HepG2 (cell line): ENCODE measurements at places on chromosomes 6 and 20. TPM values are rescaled to one million over a fixed set of nuclear protein-coding genes. Genes with fewer than 3 reads are reported as not detected.

The BMP5 gene
- total RNA-seq: not detected in 2 replicates

The BEND6 gene
- 0.20 and 0.25 TPM in 2 replicates for total RNA-seq

The NAPB gene
- total RNA-seq: 9.5 and 15.2 TPM in 2 replicates

The TUBE1 gene
- 20.8 and 22.6 TPM in 2 replicates for total RNA-seq

The BPIFB4 gene
- not detected in 2 replicates for total RNA-seq

The RIPOR2 gene
- 0.02 and 0.06 TPM in 2 replicates for total RNA-seq

The SOX4 gene
- 3.4 and 3.5 TPM in 2 replicates for total RNA-seq

The OLIG3 gene
- not detected in 2 replicates for total RNA-seq

The DEFB119 gene
- not detected in 2 replicates for total RNA-seq

The ECHDC1 gene
- total RNA-seq: 98.1 and 143 TPM in 2 replicates

The PI16 gene
- not detected in 2 replicates for total RNA-seq

The RMND1 gene
- 72.5 and 75.6 TPM in 2 replicates for total RNA-seq

The CEP43 gene
- total RNA-seq: 73.9 and 88.4 TPM in 2 replicates

The LZTS3 gene
- 7.4 and 10.1 TPM in 2 replicates for total RNA-seq

The IL17F gene
- total RNA-seq: not detected in 2 replicates

The SRMS gene
- not detected in 2 replicates for total RNA-seq

The CGAS gene
- 0.07 TPM in 1 of 2 replicates, not detected in the other for total RNA-seq

The GPLD1 gene
- total RNA-seq: 6.4 and 7.6 TPM in 2 replicates

The DEFB124 gene
- not detected in 2 replicates for total RNA-seq

The HLA-DOA gene
- total RNA-seq: 0.07 and 0.09 TPM in 2 replicates

The TMEM217 gene
- total RNA-seq: 1.6 and 3.4 TPM in 2 replicates

The PDE10A gene
- not detected in 2 replicates for total RNA-seq

The HMGCLL1 gene
- total RNA-seq: not detected in 2 replicates

The TPBG gene
- 0.39 and 0.75 TPM in 2 replicates for total RNA-seq

The SLC17A3 gene
- 0.09 TPM in 1 of 2 replicates, not detected in the other for total RNA-seq

The ADGRB3 gene
- not detected in 2 replicates for total RNA-seq

The MTO1 gene
- 31.9 and 45.3 TPM in 2 replicates for total RNA-seq

The STMND1 gene
- total RNA-seq: not detected in 2 replicates

The HLA-G gene
- total RNA-seq: 0.15 and 0.29 TPM in 2 replicates

The CALHM4 gene
- total RNA-seq: not detected in 2 replicates

The PLN gene
- total RNA-seq: not detected in 2 replicates

The ZSCAN26 gene
- 15.6 and 18.5 TPM in 2 replicates for total RNA-seq

The NOL7 gene
- total RNA-seq: 186 and 215 TPM in 2 replicates

The MAN1A1 gene
- total RNA-seq: 98.7 and 156 TPM in 2 replicates

The SLC35D3 gene
- total RNA-seq: not detected in 2 replicates

The LAMP5 gene
- total RNA-seq: not detected in 2 replicates

The PTK6 gene
- not detected in 2 replicates for total RNA-seq

The RAD21L1 gene
- total RNA-seq: not detected in 2 replicates

The MCHR2 gene
- not detected in 2 replicates for total RNA-seq

The FRMD1 gene
- not detected in 2 replicates for total RNA-seq

The IPCEF1 gene
- not detected in 2 replicates for total RNA-seq

The TRIM40 gene
- total RNA-seq: 0.13 TPM in 1 of 2 replicates, not detected in the other

The COL21A1 gene
- not detected in 2 replicates for total RNA-seq

The TCF15 gene
- total RNA-seq: not detected in 2 replicates

The PLG gene
- total RNA-seq: 3.9 and 10.7 TPM in 2 replicates

The MAS1 gene
- not detected in 2 replicates for total RNA-seq

The GLP1R gene
- total RNA-seq: not detected in 2 replicates

The GPX5 gene
- total RNA-seq: not detected in 2 replicates

The DYNLT2 gene
- total RNA-seq: 3.1 and 4.3 TPM in 2 replicates

The OR2B2 gene
- total RNA-seq: not detected in 2 replicates

The ESR1 gene
- not detected in 2 replicates for total RNA-seq

The WFDC12 gene
- total RNA-seq: not detected in 2 replicates

The BTN1A1 gene
- total RNA-seq: not detected in 2 replicates

The FOXQ1 gene
- 39.2 and 39.8 TPM in 2 replicates for total RNA-seq

The FYN gene
- total RNA-seq: 14.6 and 15.5 TPM in 2 replicates

The LRRN4 gene
- 0.20 and 0.25 TPM in 2 replicates for total RNA-seq

The GTSF1L gene
- total RNA-seq: not detected in 2 replicates
